ENCODE measurements at places on chromosomes 3 and 15.
A peak's percentile ranks its signal among the peaks of the same experiment; 100 is the strongest.

DNA sequence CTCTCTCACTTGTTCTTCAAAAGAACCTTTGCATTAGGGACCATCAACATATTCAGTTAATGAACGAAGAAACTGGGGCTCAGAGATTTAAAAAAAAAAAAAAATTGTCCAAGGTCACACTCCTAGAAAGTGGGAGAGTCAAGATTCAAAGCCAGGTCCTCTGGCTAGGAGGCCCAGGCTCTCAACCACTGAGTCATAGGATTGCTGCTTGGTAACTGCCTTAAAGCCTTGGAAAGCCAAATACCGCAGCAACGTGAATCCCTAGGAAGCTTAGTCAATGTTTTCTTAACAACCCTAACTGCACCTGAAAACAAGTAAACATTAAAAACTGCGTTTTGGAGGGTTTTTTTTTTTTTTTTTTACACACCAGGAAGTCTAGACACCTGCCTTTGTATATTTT is 156.8 kb downstream of the WNT5A start:
- DNase-seq = no peak

- DNase-seq = no peak
Observed at GRCh38 chr3:128996726-128997125, 2.9 kb upstream of the CFAP92 start.

- no peak for DNase-seq
Observed at GRCh38 chr3:22451501-22451900, 700.5 kb upstream of the ZNF385D start.

GRCh38 chr3:146092230-146092629 is 68.8 kb downstream of the PLOD2 start:
- no peak for DNase-seq

- DNase-seq = peak; percentile 76
Observed at GRCh38 chr3:13073326-13074005, at the start of gene IQSEC1. TSS of gene IQSEC1 (minus strand) at chr3:13073429. CDS start at chr3:13073014, 415 bp downstream.

GRCh38 chr3:72288955-72289691 is 504.2 kb upstream of the PROK2 start:
- no peak for DNase-seq

DNA sequence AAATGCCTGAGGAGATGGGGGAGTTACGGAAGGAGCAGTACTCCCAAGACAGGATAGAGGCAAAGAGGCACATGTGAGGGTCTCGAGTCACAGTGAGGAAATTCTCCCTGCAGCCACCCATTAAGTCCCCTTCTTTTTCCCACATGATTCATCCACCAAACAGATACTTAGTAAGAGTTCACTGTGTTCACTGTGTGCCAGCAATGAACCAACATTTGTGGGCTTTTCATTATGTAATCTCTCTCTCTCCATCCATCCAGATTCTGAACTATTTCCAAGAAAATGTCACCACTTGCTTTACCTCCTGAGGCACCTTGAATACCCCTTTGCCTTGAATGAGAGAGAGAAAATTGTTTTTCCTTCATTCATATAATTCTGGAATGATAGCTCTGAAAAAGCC is 24.6 kb upstream of the LRRFIP2 start:
- DNase-seq = no peak

- DNase-seq = no peak
Observed at GRCh38 chr15:40108061-40108854, 421 bp downstream of the BMF start.
